ENCODE measurements at places on chromosomes 12 and 14.

GRCh38 chr14:83826838-83827237, 1703.1 kb upstream of the FLRT2 start:
- DNase-seq = no peak

- no peak for DNase-seq
Observed at GRCh38 chr14:103126873-103127304, 3.6 kb downstream of the TNFAIP2 start.

- DNase-seq = no peak
Observed at GRCh38 chr12:111022386-111022785, 102.0 kb upstream of the MYL2 start.

GRCh38 chr14:52551205-52551604, 1.1 kb downstream of the TXNDC16 start:
- no peak for DNase-seq

DNA sequence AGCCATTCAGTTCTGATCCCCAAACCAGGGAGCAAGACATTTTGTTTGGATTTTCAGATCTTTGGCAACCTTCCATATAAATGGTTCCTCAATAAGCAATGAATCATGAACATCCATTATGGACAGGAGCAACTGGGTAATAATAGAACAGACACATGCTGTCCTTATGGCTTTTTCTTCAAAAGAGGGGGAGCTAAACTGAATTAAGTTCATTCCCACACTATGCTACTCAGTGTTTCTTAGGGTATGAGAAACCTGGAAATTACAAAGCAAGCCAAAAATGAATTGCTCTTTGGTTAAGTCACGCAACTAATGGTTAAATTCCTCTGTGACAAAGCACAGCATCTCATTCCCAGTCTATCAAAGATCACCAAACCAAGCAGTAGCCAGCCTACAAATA, 51.0 kb downstream of the PTGER2 start:
- no peak for DNase-seq

GRCh38 chr14:102822311-102822863, 45.1 kb downstream of the TRAF3 start:
- peak; percentile 57 for DNase-seq

- DNase-seq = no peak
Observed at GRCh38 chr14:87869619-87870583, 123.1 kb downstream of the GALC start.

DNA sequence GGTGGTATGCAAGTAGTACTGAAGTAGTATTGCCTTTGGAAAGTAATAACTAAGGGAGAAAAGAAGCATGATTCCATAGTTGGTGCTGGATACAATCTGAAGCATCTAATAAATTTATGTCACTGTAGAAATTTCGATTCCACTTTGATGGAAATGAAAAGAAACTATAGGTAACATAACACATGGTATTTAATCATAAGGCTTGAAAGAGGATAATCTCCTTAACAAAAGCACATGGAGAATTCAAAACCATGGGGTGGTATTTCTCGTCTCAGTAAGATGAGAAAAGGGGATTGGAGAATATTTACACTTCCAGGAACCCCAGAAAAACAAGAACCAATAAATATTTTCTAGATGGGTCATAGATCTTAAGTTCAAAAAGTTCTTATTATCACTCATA, 72.7 kb downstream of the NDUFA12 start:
- no peak for DNase-seq

- no peak for DNase-seq
Observed at GRCh38 chr12:115149279-115149678, 465.3 kb upstream of the TBX3 start.
